ENCODE measurements at places on chromosomes 3 and 15.

DNA sequence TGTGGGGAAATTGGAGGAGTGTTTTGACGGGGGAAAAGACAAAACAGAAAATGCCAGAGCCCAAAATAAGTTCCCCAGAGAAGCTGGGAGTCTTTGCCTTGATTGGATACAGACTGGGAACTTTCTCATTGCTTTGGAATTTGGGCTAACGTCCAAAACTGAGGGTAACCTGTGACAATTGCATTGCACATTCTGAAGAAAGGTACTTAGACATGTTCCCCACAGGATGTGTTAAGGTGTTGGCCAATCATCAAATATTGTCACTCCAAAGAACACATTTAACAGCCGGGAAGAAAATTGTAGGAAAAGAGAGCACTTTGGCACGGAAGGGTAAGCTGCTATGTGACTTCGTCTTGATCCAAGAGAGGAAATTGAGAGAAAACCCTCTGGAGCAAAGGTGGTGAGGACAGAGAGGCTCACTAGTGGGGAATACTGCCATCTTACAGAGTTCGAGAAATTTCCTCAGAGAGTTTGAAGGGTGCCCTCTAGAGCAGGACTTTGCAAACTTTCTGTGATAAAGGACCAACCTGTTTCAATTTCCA, 619.5 kb upstream of the TBL1XR1 start:
- no peak for DNase-seq

DNA sequence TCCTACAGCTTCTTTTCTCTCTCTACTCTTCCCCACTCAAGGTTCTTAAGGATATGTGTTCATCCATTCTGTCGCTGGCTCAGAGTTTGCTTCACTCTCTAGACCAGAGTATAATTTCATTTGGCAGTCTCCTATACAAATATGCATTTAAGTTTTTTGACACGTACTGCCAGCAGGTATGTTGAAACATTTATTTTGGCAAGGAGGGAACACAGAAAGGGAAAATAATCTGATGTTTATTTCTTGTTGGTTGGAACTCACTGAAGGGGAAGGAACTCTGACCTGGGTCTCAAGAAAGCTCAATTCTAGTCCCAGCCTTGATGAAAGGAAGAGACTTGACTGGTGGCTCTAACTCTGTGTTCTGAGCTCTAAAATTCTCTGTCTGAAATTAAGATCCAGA, 21.6 kb downstream of the FANCD2 start:
- DNase-seq, result no peak

- no peak for DNase-seq
Measured at GRCh38 chr15:74032046-74032445, 37.5 kb downstream of the PML start.

GRCh38 chr3:87225659-87226058, 1.4 kb upstream of the CHMP2B start:
- peak; percentile 62 for DNase-seq

GRCh38 chr3:32469151-32469874, 33.3 kb downstream of the CMTM6 start:
- no peak for DNase-seq

DNA sequence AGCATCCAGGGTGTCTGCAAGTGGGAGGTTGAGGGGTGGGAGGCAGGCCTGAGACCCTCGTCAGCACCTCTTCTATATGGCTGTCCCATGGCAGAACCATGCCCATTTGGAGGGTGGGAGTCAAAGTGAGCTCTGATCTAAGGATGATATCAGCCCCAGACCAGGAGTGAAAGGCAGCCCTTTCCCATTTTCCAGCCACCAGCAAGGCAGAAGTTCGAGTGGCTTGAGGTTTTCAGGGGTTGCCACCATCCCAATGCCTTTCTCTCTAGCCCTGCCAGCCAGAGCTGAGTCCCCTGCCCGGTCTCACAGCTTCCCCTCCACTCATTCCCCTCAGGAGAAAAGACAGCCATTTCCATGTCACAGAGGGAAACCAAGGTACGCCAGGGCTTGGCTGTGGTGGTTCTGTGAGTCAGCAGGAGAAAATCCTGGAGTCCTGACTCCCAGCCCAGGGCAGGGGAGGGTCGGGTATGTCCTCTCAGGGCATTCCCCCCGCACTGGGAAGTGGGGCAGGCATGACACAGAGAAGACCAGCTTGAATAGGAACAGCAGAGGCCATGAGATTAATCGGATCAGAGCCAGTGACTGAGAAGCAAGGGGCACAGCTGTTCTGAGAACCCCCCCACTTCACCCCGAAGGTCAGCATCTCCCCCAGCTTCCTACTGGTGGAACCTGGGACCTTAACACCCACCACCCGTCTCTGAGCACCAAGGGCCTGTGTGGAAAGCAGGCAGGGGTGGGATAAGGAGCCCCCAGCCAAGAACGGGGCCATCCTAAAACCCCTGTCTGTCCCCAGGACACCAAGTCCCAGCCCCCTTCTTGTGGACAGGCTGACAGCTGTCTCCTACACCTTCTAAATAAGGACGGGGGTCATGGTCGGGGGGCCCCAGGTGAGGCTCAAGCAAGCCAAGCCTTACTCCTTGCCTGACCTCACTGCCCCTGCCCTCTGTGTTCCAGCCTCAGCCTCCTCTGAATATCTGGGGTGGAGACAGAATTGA, 965 bp upstream of the SLC38A3 start:
- DNase-seq, result no peak

DNA sequence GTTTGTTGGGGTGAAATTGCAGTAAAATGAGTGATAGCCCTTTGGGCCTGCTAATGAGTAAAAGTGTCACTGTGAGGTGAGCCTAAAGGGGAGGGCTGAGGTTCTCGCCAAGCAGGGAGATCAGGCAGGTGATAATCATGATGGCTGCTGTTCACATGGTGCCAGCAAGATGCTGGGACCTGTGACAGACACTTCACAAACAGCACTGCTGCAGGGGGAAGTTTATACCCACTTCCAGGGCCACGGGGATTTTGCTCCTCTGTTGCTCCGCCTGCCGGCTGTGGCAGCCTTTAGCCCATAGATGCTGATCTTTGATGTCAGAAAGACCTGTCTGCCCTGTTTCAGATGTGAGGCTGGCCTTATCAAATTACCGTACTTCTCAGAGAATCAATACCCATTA, 96.7 kb downstream of the SV2B start:
- DNase-seq, result peak; percentile 64

DNA sequence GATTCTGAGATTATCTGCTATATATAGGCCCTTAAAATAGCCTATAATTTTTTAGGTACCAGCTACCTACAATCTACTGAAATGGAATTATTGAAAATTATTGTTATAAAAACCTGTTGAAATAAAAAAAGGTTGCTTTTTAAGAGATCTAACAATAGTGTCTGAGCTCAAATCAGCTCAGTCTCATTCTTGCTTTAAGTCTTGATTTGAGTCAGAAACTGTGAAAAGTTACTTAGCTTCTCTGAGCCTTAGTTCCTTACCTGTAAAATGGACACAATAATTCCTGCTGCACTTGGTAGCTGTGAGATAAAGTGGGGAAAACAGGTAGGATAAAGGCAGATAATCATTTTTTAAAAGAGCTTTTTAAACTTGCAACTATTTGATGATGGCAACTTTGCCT, 118.8 kb upstream of the UBE2E2 start:
- no peak for DNase-seq

GRCh38 chr3:105369500-105370371, 3.0 kb downstream of the ALCAM start:
- peak; percentile 79 for DNase-seq

GRCh38 chr3:128274837-128275236, 121.6 kb downstream of the EEFSEC start:
- DNase-seq, result no peak

DNA sequence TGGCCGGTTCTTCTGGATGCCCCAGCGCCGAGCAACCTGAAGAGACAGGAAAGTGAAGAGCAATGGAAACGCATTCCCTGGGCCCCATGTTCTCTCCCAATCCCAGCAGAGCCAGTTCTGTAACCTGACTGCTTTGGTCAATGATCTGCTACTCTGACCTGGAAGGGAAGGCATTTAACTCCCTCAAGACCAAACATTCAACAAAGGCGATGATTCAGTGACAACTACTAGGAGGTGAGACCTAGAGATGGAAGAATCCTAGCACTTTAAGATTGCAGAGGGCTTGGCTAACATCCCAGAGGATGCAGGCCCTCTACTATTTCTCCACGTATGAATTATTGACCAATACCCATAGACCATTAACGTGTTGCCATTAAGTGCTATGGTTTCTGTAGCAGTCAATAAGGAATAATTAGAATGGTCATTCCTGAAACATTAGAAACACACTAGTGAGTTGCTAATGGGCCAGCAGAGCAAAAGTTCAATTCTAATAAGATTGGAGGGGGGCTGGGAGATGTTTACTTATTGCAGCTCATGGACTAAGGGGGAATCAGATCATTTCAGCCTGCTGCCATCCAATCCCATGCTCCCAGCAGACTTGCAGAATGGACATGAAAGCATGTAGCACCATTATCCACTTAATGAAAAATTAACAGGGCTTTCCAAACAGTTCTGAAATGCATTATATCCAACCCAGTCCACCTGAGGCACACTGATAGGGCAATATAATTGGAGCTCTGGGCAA, 56.6 kb downstream of the ETV5 start:
- no peak for DNase-seq

- peak; percentile 61 for DNase-seq
Measured at GRCh38 chr3:113736548-113737089, 9.4 kb downstream of the NAA50 start.

GRCh38 chr15:25342629-25343028, 96.2 kb downstream of the UBE3A start:
- no peak for DNase-seq

DNA sequence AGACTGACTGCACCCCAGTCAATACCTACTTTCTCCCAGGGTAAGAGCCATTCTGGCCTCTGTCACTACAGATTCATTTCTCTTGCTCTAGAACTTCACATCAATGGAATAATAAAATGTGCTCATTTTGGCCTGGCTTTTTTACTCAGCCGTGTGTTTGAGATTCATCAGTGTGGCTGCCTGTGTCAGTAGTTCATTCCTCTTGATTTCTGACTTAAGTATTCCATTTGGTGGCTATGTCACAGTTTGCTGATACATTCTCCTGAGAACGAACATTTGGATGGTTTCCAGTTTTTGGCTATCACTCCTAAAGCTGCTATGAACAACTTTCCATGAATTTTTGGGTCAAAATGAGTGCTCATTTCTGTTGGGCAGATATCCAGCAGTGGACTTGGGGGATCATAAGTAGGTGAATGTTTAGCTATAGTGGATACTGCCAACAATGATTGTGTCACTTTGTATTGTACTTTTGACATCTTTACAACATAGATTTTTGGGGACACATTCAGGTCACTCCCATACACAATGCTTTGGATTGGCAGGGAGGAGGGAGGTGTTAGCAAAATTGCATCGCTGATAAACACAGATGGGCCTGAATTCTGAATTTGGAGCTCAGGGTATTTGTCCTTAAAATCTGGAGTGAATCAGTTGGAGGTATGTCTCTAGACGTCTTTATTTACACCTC, 19.8 kb upstream of the FAM107A start:
- DNase-seq, result no peak

DNA sequence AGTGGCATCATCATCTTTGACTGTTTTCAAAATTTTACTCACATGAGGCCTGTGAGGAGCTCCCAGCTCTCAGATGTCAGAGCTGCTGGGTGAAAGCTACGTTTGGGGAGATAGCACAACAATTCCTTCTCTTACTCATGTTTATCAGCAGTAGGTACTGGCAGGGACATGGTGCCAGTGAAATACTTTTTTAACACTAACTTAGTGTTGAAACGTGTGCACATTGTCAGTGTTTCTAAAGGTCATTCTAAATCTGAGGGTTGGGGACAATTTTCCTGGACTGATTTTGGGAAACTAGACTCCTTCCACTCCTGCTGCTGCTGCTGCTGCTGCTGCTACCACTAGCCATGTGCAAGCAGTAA, 487.4 kb downstream of the PDCD6IP start:
- no peak for DNase-seq

DNA sequence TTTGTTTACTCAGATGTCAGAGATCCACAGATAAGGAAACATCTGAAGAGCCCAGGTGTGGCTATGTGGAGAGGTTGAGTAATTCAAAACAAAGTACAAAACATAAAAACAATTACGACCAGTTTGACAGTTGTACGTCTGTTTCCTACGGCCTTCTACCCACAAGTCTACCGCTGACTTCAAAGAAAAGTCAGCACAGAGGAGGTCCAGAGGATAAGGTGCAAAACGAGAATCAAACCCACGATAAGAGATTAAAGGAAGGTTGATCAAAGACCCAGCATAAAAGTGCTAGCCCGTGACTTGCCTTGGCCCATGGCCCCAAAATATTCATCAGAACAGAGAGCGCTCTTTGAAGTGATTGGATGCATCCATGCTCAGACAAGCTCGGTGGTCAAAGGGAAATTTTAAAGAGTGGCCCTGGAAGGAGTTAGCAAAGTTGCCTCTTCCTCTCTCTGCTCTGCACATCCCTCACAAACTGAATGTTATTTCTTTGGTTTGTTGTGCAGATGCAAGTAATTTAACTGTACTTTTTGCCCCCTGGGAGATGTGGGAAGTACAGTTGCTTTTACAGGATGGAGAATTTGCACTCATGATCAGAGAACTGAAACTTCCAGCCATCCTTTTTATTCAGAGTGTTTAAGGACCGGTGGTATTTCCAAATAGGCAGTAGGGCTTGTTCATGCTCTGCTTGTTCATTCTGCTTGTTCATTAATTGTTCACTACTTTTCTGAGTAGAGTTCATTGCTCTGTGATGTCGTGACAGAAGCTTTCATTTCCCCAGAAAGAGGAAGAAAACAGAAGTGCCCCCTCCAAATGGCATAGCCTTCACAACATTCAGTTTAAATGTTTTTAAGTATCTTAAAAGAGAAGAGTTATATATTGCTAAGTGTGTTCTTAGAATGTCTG, 31.1 kb downstream of the MME start:
- DNase-seq, result no peak

- DNase-seq, result no peak
Measured at GRCh38 chr3:119304201-119304713, 10.1 kb downstream of the ARHGAP31 start.

- no peak for DNase-seq
Measured at GRCh38 chr15:29226436-29227208, 43.0 kb downstream of the NSMCE3 start.

DNA sequence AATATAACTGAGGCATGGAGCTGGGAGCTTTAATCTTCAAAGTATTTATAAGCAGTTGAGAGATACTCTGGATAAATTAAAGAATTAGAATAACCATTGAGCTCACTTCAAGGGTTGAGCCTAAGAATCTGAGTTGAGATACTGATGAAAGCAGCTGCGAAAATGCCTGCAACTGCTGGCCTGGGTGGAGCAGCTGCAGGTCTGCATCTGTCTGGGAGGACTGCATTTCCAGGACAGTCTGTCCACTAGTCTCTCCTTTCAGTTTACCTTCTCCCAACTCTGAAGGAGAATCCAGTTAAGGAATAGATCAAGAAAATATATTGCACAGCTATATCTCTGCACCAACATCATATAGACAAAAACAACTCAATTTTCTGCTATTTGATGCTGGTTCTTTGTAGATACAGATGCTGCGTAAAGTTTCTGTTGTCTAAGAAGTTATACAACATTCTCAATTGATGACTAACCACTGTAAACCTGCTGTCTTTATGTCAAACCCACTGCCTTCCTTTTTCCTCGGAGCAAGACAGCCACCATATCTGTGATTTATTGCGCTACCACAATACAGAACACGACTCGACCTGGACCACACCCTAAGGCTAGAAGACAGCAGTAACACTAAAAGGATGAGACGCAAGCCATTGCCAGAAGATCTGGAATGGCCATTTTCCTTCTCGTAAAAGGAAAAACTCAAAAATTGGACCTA, 245.1 kb downstream of the MAGI1 start:
- DNase-seq, result no peak

Measured in NCI-H146 (cell line).